ENCODE measurements at places on chromosomes 5 and 9. TPM values are rescaled to one million over a fixed set of nuclear protein-coding genes. Genes with fewer than 3 reads are reported as not detected.
A peak's percentile ranks its signal among the peaks of the same experiment; 100 is the strongest.

AP3B1 gene
- 36.9 TPM for total RNA-seq

SLC1A1 gene
- total RNA-seq, result 0.52 TPM

DNA sequence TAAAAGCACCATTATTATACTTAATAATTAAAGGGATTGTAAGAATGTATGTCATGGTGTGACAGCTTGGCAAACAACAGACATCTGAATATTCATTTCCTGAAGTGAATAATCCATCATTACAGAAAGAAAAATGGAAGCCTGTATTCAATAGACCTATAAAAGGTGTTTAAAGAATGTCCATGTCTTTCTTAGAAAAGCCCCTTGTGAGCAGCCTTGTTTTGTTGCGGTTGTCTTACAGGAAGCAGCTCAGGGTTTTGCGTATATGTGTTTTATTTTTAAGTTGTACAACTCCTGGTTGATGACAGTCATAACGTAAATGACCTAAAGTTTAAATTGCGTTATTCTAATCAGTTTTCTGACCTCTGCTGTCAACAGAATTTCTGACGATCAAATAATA is 53.8 kb downstream of the CAST start:
- no peaks in the 10 kb centered on the region for H3K27me3 ChIP-seq
- no peak overlapping the region for H3K4me3 ChIP-seq
- no peaks in the 10 kb centered on the region for H3K36me3 ChIP-seq
- H3K27ac ChIP-seq, result peak overlapping the region; percentile 65

GRCh38 chr9:23288545-23288944 is 537.5 kb downstream of the ELAVL2 start:
- H3K27ac ChIP-seq, result no peak overlapping the region
- H3K27me3 ChIP-seq, result no peaks in the 10 kb centered on the region
- H3K4me3 ChIP-seq, result no peak overlapping the region
- no peaks in the 10 kb centered on the region for H3K4me1 ChIP-seq
- H3K36me3 ChIP-seq, result no peaks in the 10 kb centered on the region

DNA sequence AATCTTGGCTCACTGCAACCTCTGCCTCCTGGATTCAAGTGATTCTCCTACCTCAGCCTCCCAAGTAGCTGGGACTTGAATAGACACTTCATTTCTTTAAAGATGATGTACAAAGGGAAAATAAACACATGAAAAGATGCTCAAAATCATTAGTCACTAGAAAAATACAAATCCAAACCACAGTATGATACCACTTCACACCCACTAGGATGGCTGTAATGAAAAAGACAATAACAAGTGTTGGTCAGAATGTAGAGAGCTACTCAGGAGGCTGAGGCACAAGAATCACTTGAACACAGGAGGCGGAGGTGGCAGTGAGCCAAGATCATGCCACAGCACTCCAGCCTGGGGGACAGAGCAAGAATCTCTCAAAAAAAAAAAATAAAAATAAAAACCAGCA is 13.0 kb downstream of the F2RL2 start:
- no peaks in the 10 kb centered on the region for H3K27me3 ChIP-seq
- peaks cover 16% of the 10 kb centered on the region for H3K4me1 ChIP-seq
- no peak overlapping the region for H3K4me3 ChIP-seq
- no peak overlapping the region for H3K27ac ChIP-seq

All from CD4-positive, alpha-beta memory T cell (primary cell).